ENCODE measurements at places on chromosomes 16 and 17.

DNA sequence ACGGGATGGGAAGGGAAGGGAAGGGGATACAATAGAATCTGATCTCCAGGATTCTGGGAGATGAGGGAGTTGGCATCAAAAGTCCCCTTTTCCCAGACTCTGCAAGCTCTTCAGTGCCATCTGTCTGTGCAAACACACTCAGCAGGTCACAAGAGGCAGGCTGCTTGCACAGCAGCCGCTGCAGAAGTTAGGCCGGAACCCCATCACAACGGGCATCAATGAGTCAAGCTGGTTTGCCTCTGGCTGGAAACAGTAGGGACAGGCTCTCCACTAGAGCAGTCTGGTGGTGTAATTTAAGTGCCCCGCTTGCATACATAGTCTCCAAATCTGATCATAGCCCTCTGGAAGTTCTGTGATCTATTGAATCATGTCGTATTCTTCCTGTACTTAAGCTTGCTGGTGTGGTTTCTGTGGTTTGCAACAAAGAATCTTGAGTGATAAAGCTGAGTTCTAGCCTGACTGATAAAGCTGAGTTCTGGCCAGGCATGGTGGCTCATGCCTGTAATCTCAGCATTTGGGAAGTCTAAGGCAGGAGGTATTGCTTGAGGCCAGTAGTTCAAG lies 33.7 kb upstream of the KDM8 start:
- DNase-seq: no peak

- no peak for DNase-seq
Observed at GRCh38 chr16:65178151-65178550, 56.3 kb upstream of the CDH11 start.

DNA sequence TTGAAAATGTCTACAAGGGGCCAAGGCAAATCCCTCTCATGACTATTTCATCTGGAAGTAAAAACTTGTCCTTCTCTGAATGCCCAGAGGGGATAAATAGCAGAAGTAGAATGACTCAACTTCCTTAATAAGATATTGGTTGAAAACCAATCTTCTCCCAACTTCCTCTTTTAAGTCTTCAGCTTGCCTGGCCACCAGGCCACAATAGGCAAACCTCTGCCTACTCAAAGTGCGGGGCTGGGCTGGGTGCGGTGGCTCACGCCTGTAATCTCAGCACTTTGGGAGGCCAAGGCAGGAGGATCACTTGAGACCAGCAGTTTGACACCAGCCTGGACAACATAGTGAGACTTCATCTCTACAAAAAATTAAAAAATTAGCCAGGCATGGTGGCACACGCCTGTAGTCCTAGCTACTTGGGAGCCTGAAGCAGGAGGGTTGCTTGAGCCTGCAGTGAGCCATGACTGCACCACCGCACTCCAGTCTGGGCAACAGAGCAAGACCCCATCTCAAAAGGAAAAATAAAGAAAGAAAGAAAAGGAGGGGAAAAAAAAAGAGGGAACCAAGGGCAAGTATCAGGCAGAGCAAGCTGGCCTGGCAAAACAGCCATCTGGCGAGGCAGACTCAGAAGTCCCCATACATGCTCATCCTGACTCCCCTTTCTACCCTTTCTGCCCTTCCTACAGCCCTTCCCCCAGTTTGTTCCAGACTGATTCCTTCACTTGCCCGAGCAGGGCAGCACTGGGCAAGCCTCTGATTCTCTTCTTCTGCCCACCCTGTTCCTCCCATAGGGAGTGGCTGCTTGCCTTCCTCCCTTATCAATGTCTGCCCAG lies 20.6 kb downstream of the MAP3K14 start:
- no peak for DNase-seq

- no peak for DNase-seq
Observed at GRCh38 chr17:6577686-6578263, 21.4 kb upstream of the PITPNM3 start.

GRCh38 chr16:25124503-25124902 lies 13.0 kb downstream of the LCMT1 start:
- no peak for DNase-seq

- no peak for DNase-seq
Observed at GRCh38 chr17:1758807-1759206, 3.1 kb upstream of the SERPINF1 start.

- peak; percentile 16 for DNase-seq
Observed at GRCh38 chr17:77607606-77608005, 350.9 kb upstream of the TNRC6C start.

GRCh38 chr16:88076211-88076931 lies 125.1 kb downstream of the BANP start:
- DNase-seq: no peak

GRCh38 chr17:49637050-49637449 lies 40.8 kb downstream of the SPOP start:
- DNase-seq: no peak

- DNase-seq: peak; percentile 60
Observed at GRCh38 chr16:53055541-53056391, 975 bp downstream of the CHD9 start.

DNA sequence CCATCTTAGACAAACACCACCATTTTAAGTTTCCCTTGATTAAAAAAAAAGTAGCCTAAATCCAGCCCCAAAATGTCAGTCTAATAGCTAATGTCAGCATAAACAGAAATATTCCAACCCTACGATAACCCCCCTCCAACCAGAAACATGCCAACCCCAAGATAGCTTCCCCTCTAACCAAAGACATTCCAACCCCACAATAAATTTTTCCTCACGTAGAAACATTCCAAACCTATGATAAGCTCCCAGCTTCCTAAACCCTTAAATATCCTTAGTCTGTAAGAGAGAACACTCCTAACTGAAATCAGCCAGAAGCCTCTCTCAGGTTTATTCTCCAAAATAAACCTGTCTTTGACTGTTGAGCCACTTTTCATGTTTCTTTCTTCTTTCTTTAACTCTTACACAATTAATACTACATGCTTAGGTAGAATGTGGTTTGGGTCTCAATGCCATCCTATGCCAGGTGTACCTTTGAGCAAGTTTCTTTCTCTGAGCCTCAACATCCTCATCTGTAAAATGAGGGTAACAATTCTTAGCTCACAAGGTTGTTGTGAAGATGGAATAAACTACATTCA lies 10.5 kb upstream of the KRT38 start:
- DNase-seq: no peak

GRCh38 chr16:84718-85406 lies 6.8 kb downstream of the MPG start:
- DNase-seq: no peak
